ENCODE measurements at places on chromosomes 11 and 22. TPM values are rescaled to one million over a fixed set of nuclear protein-coding genes. Genes with fewer than 3 reads are reported as not detected.

The SAA4 gene
- not detected for total RNA-seq

The NXPE2 gene
- total RNA-seq: 33.8 TPM

The CARNS1 gene
- 0.32 TPM for total RNA-seq

The PIK3IP1 gene
- 8.4 TPM for total RNA-seq

The MS4A7 gene
- total RNA-seq: 3.3 TPM

The TUB gene
- total RNA-seq: 1.2 TPM
